ENCODE measurements at places on chromosomes 1 and 21.

GRCh38 chr1:31866450-31867032, 50.7 kb upstream of the SPOCD1 start:
- no peak for DNase-seq

DNA sequence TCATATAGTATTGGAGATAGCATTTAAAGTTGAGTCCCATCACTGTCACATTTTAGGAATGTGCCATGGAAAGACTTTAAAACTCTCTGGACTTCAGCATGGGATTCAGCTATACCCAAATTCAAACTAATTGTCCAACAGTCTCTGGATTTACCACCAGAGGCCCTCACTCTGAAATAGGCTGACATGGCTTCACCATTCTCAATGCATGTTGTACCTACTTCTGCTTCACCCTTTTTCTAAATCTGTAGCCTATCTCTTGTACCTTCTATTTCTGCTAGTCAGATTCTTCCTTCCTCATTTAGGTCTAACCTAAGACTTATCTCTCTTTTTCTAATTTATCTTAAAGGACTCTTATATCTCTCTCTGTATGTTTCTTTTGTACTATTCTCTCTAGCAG, 512.7 kb upstream of the ZRANB2 start:
- no peak for DNase-seq

DNA sequence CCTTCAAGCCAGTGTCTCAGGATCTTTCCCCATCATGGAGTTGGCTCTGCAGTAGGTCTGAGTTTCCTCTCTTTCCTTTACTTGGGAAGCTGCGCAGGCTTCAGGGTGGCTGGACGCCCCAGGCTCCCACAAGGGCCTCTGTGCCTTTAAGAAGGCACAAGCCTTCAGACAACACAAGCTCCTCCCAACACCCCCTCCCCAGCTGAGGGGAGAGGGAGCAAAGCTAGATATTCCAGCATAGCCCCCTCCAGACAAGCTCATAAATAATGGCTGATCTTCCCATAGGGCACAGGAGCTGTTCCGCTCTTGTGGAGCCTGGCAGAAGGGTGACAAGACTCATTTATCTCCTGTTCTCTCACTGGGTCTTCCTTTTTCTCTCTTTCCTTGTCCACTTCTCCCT, 27.9 kb upstream of the ATP2B4 start:
- no peak for DNase-seq

DNA sequence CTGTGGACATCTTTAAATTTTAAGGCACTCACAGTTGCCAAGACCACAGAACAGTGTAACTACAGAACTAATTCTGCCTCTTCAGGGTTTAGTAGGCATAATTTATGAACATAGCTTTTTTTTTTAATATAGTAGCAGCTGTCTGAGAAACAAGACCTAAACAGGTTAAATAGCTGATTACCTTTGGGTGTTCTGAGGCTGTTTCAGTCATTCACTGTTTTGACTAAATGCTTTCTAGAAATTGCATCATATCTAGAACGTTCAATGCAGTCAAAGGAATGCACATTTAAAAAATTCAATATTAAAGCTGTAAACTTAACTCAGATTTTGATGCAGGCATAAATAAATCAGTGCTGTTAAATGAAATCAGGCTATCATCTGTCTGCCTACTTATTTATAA, 101.6 kb downstream of the BRINP3 start:
- DNase-seq = no peak

GRCh38 chr1:33255347-33256220, 708 bp upstream of the ZNF362 start:
- peak; percentile 43 for DNase-seq

DNA sequence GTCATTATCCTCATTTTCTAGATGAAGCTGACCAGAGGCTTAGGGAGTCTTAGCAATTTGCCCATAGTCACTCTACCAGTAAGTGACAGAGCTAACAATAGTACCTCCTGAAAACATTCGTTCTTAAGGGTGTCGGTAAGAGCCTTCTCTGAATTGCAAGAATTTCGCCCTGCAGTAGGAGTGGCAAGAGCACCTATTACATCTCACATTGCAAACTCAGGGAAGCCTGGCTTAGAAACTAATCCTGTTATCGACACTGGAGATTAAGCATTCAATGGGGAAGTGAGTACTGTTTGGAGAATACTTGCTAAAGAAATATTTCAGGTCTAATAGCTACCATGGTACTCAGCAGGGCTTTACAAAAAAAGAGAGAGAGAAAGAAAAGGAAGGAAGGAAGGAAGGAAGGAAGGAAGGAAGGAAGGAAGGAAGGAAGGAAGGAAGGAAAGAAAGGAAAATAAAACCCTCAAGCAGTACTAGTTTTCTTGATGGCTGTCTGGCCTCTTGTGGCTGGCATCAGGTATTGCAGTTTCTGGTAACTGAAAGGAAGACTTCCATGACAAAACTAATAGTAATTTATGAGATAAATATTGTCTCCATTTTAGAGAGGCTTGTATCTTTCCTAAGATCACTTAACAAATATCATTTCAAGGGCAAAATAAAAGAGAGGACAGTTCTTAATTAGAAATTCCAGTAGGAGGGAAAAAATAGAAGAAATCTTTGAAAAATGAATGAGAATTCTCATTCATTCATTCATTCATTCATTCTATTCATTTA, 10.4 kb downstream of the C1orf226 start:
- DNase-seq = peak; percentile 2

- DNase-seq = peak; percentile 0
Measured at GRCh38 chr21:26686278-26686677, 113.2 kb upstream of the CYYR1 start.

DNA sequence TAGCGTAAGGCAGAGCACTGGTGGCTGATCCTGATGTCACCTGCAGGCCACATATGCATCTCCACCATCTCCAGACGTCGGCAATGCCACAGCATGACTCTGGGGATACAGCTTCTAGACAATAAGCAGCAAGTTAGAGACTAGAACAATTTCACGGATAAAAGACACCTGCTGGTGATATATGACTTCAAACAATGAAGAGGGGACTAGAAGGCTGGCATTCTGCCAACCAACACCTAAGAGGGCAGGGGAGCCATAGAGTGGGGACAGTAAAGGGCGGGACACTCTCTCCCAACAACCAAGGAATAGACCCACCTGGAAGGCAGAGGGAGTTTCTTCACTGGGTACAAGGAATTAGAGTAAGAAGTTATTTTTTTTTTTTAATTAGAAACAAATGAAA, 126.7 kb downstream of the SIM2 start:
- DNase-seq = no peak

- no peak for DNase-seq
Measured at GRCh38 chr1:2316451-2316961, 74.8 kb downstream of the MORN1 start.

DNA sequence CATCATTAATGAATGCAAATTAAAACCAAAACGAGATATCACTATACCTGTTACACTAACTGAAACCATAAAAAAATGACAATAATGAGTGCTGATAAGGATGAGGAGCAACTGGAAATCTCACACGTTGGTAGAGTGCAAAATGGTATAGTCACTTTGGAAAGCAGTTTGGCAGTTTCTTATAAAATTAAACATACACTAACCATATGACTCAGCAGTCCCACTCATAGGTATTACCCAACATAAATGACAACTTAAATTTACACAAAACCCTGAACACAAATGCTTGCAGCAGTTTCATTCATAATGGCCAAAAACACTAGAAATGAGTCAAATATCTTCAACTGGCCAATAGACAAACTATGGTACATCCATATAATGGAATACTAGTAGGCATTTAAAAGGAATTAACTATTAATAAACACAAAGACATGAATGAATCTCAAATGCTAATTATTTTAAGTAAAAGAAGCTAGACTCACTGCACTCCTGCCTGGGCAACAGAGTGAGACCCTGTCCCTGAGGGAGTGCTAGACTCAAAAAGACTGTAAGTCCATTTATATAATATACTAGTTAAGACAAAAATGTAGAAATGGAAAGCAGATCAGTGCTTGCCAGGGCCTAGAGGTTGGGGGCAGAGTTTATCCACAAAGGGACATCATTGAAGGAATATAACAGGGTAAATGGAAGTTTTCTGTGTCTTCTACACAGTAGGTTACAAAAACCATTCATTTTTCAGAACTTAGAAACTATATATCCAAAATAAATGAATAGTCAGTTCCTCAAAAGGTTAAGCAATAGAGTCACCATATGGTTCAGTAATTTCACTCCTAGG, 77.4 kb downstream of the EIF4G3 start:
- no peak for DNase-seq

GRCh38 chr1:23376890-23377811, 7.5 kb upstream of the ZNF436 start:
- DNase-seq = no peak

DNA sequence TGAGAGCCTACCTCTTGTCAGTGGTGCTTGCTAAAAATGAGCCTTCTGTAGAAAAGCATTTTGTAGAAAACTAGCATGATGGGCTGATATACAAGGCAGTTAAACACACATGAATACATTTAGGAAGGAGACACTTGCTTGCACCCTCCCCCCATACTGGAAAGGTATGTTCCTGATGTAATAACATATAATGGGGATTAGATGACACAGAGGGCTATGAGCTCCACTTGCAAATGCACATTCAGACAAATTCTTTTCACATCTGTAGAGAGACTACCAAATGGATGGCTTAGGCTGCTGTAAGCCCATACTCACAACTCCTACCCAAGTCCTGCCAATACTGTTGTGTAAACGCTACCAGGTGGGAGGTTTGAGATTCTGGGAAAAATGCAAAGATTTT, 634.0 kb downstream of the SMYD3 start:
- DNase-seq = no peak

DNA sequence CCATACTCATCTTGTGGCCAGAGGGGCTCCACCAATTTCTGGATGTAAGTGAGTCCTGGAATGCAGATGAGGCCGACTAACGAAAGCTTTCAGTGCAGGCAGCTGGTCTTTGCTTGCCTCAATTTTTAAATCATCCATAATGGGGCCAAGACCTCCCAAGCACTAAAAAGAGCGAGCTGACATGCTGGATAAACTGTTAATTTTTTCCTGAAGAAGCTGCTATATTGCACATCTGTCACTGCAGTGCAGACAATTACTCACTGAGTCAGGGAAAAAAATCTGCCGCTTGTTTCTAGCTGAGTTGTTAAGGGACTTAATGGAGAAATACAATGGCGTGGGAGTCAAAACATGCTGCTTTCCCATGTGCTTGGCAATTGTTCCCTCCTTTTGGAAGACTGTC, 205.5 kb downstream of the GPATCH2 start:
- no peak for DNase-seq

- no peak for DNase-seq
Measured at GRCh38 chr1:212622906-212623305, 14.3 kb downstream of the ATF3 start.

- no peak for DNase-seq
Measured at GRCh38 chr1:107251839-107252238, 111.0 kb downstream of the NTNG1 start.

GRCh38 chr21:28818663-28819278, 173.9 kb downstream of the LTN1 start:
- DNase-seq = no peak

DNA sequence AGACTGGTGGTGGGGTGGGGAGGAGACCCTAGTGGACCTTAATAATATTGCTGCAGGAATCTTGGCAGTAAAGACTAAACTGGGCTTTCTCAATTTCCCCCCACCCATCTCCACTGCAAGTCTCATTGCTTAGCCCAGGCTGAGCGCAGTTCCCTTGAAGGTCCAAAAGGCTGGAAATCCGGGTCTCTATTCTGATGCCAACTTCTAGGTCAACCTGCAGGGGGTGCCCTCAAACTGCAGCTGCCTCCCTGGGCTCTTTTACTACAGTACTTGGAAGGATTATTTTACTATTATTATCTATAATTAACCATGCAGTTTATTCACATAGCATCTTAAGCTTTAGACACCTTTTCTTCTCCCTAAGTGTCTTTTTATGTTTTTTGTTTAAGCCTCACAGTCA, 85.4 kb upstream of the WARS2 start:
- DNase-seq = no peak

DNA sequence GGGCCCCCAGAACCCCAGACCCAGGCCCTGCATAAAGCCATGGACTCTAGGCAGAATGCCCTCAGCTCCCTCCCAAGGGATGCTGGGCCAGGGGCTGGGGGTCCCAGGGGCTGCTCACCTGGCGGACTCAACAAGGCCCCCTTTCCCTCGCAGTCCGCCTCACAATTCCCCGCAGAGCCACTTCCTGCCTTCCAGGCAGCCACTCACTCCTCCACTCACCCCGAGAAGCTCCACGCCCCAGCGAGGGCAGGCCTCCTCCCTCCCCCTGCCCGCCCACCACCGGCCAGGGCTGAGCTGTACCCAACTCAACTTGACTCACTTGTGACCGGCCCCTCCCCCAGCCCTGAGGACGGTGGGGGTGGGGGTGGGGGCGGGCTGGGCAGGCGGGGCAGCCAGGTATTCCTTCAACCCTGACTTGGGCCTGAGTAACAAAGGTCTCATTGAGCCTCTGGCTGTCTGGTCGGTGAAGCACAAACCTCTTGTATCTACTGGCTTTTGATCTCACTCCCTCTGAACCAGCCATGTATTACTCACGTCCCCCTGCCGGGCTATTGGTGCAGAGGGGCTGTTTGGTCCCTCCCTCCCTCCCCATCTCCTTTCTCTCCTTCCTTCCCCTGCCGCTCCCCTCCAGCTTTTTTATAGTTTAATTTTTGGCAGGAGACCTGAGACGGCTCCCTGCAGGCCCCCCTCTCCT, 5.9 kb downstream of the BLACAT1 start:
- DNase-seq = no peak

GRCh38 chr1:234316937-234317336, 56.3 kb upstream of the COA6 start:
- no peak for DNase-seq

DNA sequence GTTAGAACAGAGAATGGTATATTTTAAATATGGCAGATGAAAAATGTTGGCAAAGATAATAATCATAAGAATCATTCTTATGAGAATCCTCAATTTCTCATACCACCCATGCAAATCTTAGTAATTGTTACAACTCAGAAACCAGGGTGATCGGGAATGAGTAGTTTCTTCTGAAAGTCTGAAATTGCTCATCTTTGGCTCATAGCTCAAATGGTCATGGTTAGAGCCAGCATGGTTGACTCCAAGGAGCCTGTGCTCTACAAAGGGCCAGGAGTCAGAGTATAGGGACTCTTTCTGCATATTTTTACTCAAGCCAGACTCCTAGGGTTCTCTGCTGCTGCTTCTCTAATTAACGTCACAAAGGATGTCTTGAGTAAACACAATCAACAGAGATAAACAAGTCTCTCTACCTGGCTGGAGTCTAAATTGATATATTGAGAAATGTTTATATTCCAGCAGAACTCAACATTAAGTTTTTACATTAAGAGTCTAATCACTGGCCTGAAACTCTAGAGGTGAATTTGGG, 1.9 kb upstream of the ETV3 start:
- no peak for DNase-seq

DNA sequence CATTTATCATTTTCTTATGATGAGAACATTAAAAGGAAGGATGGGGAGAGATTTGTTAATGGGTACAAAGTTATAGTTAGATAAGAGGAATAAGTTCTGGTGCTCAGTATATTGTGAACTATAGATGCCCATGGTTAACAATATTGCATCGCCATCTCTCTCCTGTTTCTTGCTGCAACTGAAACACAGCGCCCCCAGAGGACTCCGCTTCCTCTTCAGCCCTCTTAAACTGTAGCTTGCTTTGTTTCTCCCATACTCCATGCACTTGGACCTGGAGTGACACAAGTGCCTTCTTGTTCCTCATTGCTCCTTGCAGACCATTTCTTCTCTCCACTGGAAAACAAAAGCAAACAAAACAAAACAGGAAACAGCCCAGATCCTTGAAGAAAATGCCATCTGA, 70.1 kb upstream of the NTPCR start:
- no peak for DNase-seq

- DNase-seq = no peak
Measured at GRCh38 chr1:86695400-86695799, 9.0 kb upstream of the SH3GLB1 start.
